ENCODE measurements at places on chromosomes 5 and 9.

DNA sequence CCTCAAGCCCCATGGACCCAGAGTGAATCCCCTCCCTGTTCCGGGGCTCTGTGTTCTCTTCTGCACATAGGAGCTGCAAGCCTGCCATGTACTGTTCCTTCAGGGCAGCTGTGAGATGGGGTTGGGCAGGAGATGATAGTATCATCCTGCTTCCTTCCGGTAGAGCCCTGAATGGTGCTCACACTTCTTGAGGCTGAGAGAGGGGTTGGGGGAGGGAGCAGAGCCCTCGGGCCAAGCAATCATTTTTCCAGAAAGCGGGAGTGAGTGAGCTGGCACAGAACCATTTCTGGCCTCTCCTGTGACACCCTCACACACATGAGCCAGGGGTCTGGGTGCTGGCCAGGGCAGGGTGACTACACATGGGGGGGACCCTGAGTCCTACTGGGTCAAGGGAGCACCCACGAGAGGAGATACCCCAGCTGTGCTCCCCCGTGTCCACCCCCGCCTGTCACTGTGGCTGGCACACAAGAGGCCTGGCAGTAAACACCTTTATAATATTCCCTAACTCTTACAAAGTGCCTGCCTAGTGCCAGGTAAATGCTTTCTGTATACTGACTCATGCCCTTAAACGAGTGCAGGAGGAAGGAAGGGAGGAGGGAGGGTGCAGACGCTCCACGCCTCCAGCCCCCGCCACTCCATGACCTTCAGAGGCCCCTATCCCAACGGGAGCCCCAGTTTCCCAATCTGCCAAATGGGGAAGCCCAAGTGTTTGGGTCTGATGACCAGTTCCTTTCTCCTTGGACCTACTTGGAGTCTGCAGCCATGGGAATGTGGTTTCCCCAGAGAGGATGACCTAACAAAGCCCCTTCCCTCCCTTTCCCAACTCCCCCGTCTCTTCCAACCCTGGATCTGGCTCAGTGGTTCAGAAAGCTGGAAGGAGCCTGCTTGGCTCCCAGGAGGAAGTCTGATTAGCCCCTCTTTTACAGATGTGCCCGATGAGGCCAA, 15.5 kb downstream of the AKNA start:
- DNase-seq, result no peak

- DNase-seq, result no peak
These were observed 312.2 kb downstream of the EPB41L4A start for GRCh38 chr5:112106878-112107277.

- DNase-seq, result no peak
These were observed 34.0 kb upstream of the ZNF618 start for GRCh38 chr9:113842086-113842485.

DNA sequence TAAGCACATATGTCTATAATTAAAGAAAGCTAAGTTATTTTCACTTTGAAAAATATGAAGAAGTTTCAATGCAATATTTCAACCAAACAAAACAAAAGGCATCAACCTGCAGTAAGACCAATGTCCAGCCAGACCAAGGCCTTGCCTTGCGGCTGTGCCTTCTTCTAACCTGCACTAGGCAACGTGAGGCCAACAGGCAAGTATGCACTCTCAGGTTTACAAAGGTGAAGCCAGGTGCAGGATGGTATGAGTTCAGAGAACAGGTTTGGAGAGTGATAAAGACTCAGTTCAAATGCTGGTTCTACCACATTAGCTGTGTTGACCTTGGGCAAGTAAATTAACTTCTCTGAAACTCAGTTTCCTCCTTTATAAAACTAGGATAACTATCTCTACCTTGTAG, 79.3 kb downstream of the KLHL3 start:
- DNase-seq, result no peak

DNA sequence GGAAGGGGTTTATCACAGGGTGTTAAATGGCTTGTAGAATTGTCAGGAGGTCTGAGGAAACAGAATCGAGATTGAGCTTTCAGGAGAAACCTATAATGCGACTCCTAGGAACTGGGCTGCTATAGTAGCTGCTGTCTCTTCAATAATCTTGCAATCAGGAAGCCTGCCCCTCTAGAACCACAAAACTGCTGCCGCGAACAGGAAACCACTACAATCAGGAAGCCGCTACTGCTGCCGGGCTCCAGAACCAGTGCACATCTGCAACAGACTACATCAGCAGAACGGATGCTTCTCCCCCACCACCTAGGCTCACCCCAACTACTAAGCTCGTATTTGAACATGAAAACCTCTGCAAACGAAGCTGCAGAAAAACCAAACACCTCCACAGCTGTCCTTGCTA, 31.6 kb downstream of the TNFSF8 start:
- no peak for DNase-seq

DNA sequence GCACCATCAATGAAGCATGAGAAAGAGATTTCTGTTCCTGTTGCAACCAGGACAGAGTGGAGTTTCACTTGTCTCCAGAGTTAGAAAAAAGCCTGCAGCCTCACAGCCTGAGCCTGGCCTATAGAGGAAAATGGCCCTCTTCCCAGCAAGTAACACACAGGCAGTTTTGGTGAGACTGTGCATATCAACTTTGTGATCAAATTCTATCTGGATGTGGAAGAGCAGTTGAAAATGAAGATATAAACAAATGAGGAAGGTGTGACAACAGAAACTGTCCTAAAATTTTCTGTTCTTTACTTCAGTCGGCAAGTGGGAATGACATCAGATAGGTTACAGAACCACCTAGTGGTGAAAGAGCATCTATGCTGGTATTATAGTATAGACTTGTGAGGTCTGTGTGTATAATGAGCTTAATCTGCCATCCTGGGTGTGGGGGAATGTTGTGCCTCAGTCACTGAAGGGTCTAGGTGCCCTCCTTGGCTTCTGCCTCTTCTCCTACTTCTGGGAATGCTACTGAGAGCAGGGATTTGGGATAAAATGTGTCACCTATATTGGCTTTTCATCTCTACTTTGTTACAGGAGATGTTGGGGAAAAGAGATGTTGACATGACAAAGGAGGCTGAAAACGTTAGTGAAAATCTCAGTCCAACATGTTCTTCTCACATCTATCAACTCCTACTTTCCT, 28.2 kb downstream of the YIPF5 start:
- peak; percentile 38 for DNase-seq

GRCh38 chr5:132010645-132010988, 841 bp downstream of the ACSL6 start:
- DNase-seq, result no peak

- no peak for DNase-seq
These were observed 240.9 kb downstream of the TLE4 start for GRCh38 chr9:79812507-79813257.

DNA sequence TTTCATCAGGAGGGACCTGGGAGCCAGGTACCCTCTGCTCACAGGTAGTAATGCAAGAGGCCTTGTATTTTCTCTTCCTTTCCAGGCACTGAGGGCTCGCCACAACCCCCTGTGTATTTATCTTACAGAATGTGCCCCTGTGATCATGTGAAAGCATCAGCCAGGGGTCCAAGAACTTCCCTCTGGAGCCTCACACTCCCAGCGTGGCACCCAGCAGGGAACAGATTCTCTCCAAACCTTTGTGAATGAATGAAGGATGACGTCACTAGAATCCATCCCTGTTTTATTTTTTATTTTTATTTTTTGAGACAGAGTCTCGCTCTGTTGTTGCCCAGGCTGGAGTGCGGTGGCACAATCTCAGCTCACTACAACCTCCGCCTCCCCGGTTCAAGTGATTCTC, 107.3 kb upstream of the IER5L start:
- no peak for DNase-seq

DNA sequence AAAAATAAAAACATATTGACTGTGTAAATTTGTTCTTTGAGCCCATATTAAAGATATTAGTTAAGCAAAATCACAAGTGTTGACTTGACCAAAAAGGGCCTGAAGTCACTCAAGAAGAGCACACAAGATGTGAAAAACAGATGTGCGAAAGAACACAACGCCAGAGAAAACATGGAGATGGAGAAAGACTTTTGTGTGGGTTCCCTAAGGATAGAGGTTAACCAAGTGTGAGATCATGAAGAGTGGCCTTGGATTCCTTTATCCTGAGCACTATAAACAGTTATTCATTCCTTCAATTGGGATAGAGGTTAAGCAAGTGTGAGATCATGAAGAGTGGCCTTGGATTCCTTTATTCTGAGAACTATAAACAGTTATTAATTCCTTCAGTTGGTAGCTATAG, 361.8 kb downstream of the CDH18 start:
- no peak for DNase-seq

- DNase-seq, result no peak
These were observed 108.7 kb downstream of the SREK1 start for GRCh38 chr5:66252849-66253248.

- peak; percentile 59 for DNase-seq
These were observed 405.4 kb upstream of the ACTBL2 start for GRCh38 chr5:57887851-57888621.

GRCh38 chr9:36738318-36738976, 165.8 kb downstream of the MELK start:
- DNase-seq, result no peak

GRCh38 chr9:121700832-121701419, 49.5 kb downstream of the DAB2IP start:
- DNase-seq, result no peak

- no peak for DNase-seq
These were observed 50.2 kb upstream of the DAB2IP start for GRCh38 chr9:121601194-121601593.

DNA sequence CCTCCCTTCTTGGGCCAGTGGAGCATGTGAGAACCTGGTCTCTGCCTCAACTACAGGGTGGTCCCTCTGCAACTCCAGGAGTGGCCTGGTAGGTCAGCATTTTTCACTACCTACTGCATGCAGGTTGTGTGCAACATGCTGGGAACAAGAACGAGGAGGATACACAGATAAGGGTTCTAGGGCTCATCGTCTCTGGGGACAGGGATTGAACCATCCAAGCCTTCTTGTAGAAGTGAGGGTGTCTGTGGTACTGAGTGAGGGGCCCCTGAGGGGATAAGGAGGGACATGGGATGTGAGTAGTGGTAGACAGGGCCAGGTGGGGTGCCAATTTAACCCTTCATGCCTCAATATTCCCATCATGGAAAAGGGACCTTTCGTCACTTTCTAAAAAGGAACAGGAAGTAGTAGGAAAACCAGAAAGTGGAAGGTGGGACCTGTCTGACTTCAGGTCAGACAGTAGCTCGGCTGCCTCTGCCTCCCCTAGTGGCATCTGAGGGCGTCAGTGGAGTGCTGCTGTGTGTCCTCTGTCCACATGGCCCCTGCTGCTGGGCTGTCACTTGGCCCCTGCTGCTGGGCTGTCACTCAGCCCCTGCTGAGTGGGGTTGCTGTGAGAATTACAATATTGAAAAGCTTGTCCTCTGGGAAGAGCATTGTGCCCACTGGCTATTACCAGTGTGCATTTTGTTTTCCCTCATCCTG, 48.6 kb upstream of the RNU6ATAC start:
- DNase-seq, result no peak

GRCh38 chr5:80403782-80404181, 4.1 kb upstream of the ZFYVE16 start:
- no peak for DNase-seq

GRCh38 chr9:18002718-18003438, 424.0 kb downstream of the SH3GL2 start:
- no peak for DNase-seq

- no peak for DNase-seq
These were observed 248.3 kb downstream of the FBXL7 start for GRCh38 chr5:15748266-15748665.

- DNase-seq, result no peak
These were observed 2.4 kb upstream of the DAB2 start for GRCh38 chr5:39427229-39427628.

DNA sequence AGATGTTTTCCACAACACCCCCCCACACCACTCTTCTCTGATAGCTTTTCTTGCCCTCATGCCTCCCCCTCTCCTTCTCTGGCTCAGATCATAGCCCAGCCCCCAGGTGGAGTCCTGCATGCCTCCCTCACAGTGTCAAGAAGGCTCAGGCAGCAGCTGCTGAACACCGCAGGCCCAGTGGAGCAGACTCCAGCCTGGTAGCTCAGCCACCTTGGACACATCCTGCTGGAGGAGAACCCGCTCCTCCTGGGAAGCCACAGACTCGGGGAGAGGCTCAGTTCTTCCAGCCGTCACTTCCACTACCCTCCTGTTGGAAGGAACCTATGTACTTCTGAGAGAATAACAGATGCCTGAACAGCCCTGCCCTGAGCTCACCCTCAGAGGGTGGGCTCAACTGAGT, 143.4 kb downstream of the SPOCK1 start:
- DNase-seq, result no peak

DNA sequence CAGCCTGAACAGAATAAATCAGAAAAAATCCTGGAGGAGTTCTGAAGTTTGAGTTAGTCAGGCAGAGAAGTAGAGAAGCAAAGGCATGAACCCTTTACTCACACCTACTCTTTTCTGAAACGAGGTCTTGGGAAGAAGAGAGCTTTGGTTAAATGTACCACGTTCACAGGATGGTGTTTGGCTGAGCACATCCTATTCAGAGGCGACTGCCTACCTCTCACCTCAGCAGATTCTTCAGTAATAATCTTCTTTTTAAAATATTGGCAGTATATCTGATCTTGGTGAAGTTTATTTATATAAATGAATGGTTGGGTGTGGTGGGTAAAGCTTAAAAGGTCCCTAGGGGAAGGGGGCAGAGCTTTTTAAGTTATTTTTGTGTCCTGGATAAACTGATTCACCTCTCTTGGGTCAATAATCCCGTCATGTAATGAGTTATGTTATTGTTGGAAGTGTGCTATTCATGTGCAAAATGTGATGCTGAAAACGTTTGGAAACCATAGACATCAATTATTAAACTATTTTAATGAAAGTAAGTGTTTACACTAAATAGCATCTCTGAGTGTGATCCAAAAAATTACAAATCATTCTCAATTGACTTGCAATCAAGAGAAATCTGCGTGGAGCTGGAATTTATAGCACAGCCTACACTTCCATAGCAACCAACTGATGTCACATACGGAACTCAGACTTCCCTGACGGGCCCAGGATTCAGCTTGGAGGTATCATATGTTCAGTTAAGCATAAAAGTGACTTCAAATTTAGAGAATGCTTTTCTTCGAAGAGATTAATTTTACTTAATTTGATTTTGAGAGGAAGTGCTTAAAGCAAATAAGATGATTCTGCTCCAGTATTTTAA, 94.3 kb upstream of the EQTN start:
- no peak for DNase-seq

GRCh38 chr5:83378624-83379289, 92.8 kb upstream of the VCAN start:
- DNase-seq, result no peak

DNA sequence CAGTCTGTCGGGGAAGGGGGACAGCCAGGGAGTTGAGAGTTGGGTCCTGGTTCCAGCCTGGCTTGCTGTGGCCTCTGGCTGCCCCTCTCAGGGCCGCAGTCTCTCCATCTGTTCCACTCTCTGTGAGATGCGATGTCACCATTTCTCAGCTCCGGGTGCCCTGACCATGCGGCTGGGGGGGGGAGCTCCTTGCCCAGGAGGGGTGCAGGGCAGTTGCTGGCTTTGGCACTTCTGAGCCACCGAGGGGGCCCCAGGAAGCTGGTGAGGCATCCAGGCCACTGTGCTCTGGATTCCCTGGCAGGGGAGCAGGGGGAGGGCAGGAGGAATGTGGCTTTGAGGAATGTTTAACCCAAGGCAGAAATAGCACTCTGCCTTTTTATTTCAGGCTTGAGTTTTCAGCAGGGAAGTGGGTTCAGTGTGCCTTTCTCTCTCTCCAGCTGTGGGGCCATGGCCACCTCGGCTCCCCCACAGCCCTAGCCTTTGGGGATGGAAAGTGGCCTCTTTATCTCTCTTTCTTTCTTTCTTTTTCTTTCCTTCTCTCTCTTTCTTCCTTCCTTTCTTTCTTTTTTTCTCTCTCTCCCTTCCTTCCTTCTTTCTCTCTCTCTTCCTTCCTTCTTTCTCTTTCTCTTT, 11.0 kb downstream of the NCS1 start:
- peak; percentile 70 for DNase-seq

All from left kidney (tissue), 8 donors.